ENCODE measurements at places on chromosomes 2 and 18.

DNA sequence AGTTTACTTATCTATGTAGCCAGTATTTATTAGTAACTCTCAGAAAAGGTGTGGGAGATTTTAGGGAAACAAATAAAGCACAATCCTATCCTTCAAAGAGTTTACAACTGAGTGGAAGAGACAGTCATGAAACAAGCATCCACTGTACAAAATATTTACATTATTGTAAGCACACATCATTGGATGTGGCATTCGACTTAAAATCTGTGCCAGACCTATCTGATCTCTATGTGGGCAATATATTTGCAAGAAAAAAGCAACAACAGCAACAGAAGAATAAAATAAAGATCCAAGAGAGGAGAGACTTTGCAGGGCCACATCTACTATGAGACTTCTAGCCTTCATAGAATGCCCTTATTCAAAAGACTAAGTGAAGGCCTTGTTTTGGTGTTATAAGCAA lies 882.1 kb upstream of the PIK3C3 start:
- DNase-seq = no peak

- no peak for DNase-seq
Measured at GRCh38 chr2:218476676-218477075, 57.8 kb downstream of the VIL1 start.

- peak; percentile 33 for DNase-seq
Measured at GRCh38 chr2:202831242-202832220, 40.0 kb downstream of the ICA1L start.

GRCh38 chr2:152870239-152870638 lies 151.8 kb downstream of the ARL6IP6 start:
- no peak for DNase-seq

DNA sequence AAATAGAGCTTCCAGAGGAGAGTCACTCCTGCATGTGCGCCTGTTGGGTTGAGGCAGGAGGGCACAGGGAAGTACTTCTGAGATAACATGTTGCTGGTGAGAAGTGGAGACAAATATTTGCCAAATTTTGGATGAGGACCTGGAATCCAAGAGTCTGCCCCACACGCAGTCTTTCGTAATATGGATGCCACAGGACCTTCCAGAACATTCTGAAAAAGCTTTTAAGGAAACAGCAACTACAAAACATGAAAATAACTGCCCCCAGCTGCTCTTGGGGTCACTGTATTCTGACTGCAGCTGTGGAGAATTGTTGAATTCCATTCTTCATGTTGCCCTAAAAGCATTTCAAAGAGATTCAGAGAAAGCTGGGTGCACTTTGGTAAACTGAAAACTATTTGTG lies 227.5 kb downstream of the C1D start:
- DNase-seq = no peak

- DNase-seq = no peak
Measured at GRCh38 chr2:241228860-241229516, 40.5 kb downstream of the ANO7 start.

DNA sequence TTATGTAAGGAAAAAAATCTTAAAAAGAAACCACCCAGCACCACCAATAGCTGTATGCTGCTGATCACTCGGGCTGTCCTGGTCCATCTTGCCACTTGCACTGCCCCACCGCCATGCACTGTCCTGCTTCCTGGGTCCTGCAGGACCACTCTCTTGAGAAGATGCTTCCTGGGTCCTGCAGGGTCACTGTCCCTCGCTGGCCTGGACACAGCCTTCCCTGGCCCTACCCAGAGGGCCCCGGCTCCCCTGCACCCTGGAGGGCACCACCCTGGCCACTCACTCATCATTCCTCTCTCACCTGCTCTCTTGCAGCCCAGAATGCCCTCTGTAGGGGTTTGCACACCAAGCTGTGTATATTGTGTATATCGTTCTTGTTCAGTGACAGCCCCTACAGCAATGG lies 2.4 kb upstream of the OTOS start:
- DNase-seq = no peak

- DNase-seq = peak; percentile 71
Measured at GRCh38 chr2:213065583-213066442, 85.6 kb downstream of the IKZF2 start.

GRCh38 chr18:30544141-30544540 lies 498.4 kb downstream of the DSC3 start:
- no peak for DNase-seq

DNA sequence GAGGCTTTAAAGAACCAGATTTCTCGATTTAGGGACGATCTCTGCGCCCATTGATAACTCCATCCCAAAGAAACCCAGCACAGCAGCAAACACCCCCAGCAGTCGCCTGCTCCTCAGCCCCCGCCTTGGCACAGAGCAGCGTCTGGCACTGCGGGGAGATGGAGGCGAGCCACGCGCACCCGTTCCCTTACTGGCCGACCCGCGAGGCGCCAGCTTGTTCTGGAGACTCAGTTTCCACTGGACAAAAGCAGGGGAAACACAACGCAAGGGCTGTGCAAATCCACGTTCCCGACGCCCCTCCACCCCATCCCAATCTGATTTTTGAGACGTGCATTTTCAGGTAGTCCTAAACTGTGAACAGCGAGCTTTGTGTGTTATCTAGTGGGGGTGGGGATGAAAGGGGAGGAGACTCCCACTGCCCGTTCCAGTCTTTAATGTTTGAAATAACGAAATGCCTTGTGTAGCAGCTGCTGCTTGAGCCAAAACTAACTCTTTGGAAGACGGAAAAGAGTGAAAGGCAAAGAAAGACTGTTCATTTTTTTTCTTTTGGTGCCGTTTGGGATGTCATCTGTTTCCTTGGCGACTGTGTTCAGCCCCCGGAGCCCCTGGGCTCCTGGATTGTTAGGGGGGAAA lies 143.2 kb downstream of the MEIS1 start:
- DNase-seq = no peak

- DNase-seq = no peak
Measured at GRCh38 chr18:37294951-37295350, 270.6 kb downstream of the CELF4 start.

DNA sequence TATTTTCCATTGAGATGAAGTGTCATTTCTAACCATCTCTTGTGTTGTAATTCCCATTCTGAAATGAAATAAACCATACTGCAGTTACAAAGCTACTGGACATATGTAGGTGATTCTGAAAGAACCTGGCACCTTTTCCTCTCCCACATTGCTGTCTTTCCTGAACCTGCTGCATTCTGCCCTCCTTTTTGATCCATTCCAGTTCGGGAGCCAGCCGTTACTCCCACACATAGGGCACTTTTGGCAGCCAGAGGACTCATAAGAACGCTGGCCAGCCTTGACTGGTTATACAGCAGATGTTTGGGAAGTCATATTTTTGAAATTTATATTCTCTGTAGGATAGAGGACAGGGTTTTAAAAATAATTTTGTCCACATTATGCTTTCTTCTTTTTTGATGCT lies 369.8 kb upstream of the CDH7 start:
- DNase-seq = peak; percentile 20

GRCh38 chr18:26696308-26696707 lies 148.0 kb upstream of the KCTD1 start:
- DNase-seq = no peak

GRCh38 chr2:26144031-26144430 lies 28.9 kb upstream of the GAREM2 start:
- DNase-seq = no peak

GRCh38 chr2:26850000-26850431 lies 2.1 kb downstream of the DPYSL5 start:
- no peak for DNase-seq

DNA sequence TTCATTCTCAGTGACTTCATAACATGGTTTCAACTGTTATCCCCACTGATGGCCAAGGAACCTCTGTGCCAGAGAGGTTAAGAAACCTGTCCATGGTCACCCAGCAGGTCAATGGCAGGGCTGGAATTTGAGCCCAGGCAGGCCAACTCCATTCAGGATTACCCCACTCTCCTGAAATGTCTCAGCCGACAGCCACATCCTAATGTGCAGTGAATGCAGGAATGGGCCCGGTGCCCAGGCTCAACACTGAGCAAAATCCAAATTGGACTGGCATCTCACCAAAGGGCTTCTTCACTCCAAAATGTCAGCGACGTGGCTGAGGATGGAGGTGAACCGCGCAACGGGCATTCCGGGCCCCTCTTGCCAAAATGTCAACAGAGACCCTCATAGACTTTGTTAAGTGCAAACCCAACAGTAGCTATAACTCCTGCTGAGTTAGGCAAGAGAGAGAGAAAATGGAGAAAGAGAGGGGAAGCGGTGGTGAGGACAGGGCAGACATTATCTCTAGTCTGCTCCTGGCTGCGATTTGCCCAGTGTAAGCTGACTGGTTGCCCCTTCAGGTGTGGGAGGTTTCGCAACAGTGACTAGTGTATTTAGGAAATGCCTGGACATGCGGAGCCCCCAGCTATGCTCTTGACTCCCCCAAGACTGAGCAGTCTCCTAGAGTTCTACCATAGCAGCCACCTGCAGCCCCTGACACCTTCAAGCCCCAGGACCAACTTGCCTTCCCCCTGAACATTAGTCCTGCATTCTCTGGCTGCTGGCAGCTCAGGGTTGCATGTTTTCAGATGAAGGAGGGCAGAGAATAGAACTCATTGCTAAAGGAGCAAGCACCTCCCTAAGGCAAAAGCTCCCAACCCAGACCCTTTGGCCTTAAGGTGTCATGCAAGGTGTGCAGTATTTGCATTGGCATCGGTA lies 167.7 kb downstream of the ANAPC1 start:
- no peak for DNase-seq

GRCh38 chr2:170821531-170822289 lies 5.0 kb downstream of the GAD1 start:
- DNase-seq = no peak

GRCh38 chr2:219538956-219539788 lies 4.4 kb downstream of the CHPF start:
- no peak for DNase-seq

DNA sequence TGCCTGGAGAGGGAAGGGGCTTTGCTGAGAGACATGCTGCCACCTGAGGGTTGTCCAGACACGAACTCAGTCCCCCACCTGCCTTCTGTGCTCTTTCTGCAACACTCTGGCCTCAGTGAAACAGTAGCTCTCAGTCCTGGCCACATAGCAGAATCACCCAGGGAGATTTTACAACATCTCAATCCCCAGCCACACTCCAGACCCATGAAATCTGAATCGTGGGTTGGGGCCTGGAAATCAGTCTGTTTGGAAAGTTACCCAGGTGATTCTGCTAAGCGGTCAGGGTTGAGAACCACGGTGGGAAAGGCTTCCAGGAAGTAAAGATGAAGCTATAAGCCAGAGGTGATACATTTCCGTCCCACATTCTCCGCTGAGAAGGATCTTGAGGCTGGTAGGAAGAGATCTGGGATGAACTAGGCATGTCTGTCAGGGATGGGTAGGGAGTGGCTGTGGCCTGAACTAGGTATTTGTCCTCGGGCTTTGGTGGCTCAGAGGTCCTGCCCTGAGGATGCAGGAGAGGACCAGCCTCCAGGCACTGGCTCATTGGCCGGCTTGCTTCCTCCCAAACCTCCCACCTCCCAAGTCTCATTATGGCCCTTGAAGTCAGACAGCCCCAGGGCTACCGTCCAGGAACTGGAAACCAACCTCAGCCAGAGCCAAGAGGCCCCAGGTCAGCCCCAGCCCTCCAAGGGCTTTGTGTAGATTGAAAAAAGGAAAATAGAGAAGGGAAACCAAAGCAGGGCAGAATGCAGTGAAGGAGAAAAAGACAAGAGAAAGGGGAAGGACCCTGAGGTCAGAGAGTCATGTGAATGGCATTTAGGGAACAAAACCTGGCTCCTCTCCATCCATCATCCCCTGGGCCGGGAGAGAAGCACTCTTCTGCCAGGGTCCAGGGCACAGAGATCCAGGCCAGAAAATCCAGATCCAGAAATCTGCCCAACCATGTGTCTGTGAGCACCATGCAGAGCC lies 119.6 kb downstream of the ZFP36L2 start:
- no peak for DNase-seq

- no peak for DNase-seq
Measured at GRCh38 chr2:4340536-4340935, 637.2 kb downstream of the DCDC2C start.

DNA sequence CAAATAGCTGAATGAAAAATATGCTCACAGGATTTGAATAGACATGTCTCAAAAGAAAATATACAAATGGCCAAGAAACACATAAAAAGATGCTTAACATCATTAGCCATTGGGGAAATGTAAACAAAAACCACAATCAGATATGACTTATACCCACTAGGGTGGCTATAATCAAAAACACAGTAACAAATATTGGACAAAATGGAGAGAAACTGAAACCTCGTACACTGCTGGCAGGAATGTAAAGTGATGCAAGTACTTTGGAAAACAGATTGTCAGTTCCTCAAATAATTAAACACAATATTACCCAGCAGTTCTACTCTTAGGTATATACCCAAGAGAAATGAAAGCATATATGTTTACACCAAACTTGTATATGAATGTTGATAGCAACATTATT lies 213.0 kb downstream of the PHLPP1 start:
- DNase-seq = no peak

GRCh38 chr2:198604599-198604998 lies 800.2 kb downstream of the PLCL1 start:
- DNase-seq = no peak

- DNase-seq = no peak
Measured at GRCh38 chr2:172926785-172927640, 148.6 kb upstream of the MAP3K20 start.

- DNase-seq = peak; percentile 95
Measured at GRCh38 chr2:86632672-86633071, 9.0 kb upstream of the RNF103 start.

GRCh38 chr2:138516030-138516704 lies 14.6 kb downstream of the SPOPL start:
- no peak for DNase-seq

DNA sequence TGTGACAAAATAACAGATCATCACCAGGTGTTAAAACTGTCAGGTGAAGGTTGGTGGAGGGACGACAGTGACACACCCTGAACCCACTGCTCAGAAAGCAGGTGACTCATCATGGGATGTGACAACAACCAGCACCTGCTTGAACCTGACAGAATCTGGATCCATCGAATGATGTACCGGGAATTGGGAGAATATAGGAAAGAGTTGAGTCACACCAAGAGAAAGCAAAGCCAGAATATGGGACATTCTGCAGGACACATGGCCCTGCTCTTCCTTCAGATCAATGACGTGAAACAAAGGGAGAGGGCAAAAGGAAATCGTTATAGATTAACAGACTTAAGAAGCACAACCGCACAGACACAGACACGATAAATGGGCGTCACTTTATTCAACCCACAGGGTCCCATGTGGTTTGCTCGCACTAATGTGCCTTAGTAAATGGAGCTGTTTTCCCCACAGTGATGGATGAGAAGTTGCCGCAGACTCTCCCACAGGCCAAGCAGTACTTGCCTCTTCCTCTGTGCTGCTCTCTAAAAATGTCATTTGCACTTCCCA lies 100.1 kb downstream of the CRACDL start:
- no peak for DNase-seq

GRCh38 chr2:177900082-177900481 lies 172.5 kb downstream of the PDE11A start:
- DNase-seq = no peak
